ENCODE measurements at places on chromosomes 12 and 14.
A peak's percentile ranks its signal among the peaks of the same experiment; 100 is the strongest.

DNA sequence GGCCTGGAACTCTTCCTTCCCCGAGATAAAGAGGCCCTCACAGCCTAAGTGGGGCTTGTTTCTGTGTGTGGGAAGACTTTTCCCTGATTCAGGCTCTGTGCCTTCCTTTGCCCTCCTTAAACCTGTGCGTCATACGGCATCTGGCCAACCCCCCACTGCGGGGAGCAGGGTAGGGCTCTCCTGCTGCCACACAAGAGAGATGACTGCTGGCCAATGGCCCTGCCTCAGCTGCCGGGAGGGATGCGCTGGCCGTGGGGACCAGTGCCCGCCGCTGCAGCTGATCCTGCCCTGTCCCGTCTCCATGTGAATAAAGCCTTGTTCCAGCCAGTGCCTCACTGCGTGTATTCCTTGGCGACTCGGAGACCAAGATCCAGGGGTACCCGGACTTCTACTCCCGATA lies 42.5 kb upstream of the BEGAIN start:
- H3K4me3 ChIP-seq: no peak overlapping the region
- no peaks in the 10 kb centered on the region for H3K36me3 ChIP-seq

DNA sequence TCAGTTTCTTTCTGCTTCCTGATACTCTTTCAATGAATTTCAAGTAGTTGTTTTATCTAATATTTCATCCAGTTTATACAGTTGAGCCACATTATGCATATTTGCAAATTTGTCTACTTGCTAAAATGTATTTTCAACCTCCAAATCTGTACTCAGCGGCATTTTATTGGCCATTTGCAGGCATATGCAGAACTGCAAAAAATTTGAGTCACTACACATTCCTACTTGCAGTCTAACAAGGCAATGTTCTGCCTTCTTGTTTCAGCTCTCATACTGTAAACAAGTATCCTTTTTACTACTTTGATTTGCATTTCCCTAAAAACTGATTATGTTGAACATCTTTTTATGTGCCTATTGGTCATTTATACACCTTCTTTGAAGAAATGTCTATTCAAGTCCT lies 55.0 kb downstream of the POLR3B start:
- H3K4me1 ChIP-seq: no peaks in the 10 kb centered on the region
- no peak for DNase-seq
- H3K36me3 ChIP-seq: no peaks in the 10 kb centered on the region
- no peak overlapping the region for H3K27ac ChIP-seq
- H3K27me3 ChIP-seq: no peaks in the 10 kb centered on the region

DNA sequence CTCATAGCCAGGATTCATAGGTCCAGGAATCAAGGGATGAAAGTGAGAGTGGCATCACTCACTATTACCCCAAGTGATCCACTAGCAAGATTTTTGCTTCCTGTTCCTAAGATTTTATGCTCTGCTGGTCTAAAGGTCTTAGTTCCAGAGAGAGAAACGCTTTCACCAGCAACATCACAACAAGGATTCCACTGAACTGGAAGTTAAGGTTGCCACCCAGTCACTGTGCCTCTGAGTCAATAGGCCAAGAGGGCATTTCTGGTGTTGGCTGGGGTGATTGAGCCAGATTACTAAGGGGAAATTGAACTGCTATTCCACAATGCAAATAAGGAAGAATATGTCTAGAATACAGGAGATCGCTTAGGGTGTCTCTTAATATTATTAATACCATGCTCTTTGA lies 142.5 kb upstream of the ARID2 start:
- H3K27ac ChIP-seq: no peak overlapping the region
- H3K27me3 ChIP-seq: no peaks in the 10 kb centered on the region
- H3K4me3 ChIP-seq: no peak overlapping the region
- DNase-seq: peak; percentile 51

GRCh38 chr14:80146941-80147340 lies 64.4 kb downstream of the DIO2 start:
- no peaks in the 10 kb centered on the region for H3K36me3 ChIP-seq
- H3K4me3 ChIP-seq: no peak overlapping the region
- no peaks in the 10 kb centered on the region for H3K27me3 ChIP-seq
- no peaks in the 10 kb centered on the region for H3K4me1 ChIP-seq

DNA sequence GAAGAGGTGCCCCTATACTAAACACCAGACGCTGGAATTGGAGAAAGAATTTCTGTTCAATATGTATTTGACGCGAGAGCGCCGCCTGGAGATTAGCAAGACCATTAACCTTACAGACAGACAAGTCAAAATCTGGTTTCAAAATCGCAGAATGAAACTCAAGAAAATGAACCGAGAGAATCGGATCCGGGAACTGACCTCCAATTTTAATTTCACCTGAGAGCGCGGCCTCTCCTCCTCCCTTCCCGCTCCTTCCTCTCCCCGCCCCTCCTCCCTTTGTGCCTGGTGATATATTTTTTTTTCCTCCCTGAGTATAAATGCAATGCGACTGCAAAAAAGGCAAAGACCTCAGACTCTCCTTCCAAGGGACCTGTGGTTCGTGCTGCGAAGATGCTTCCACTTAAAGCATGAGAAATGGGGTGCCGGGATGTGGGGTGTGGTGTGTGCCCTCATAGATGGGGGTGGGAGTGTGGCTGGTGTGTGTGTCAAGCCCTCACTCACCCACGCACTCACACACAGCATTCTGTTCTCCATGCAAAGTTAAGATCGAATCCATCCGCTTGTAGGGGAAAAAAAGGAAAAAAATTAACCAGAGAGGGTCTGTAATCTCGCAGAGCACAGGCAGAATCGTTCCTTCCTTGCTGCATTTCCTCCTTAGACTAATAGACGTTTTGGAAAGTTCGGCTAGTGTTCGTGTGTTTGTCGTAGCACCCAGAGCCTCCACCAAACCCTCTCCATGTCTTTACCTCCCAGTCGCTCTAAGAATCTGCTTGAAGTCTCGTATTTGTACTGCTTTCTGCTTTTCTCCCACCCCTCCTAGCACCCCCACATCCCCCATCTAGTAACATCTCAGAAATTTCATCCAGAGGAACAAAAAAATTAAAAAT lies 4.5 kb downstream of the HOXC10 start:
- H3K4me3 ChIP-seq: no peak overlapping the region
- H3K27me3 ChIP-seq: peaks cover 71% of the 10 kb centered on the region
- H3K27ac ChIP-seq: no peak overlapping the region
- DNase-seq: no peak
- H3K36me3 ChIP-seq: no peaks in the 10 kb centered on the region

- no peaks in the 10 kb centered on the region for H3K36me3 ChIP-seq
- no peaks in the 10 kb centered on the region for H3K27me3 ChIP-seq
- peak overlapping the region; percentile 70 for H3K27ac ChIP-seq
- DNase-seq: peak; percentile 31
These were observed 4.4 kb downstream of the SUSD6 start for GRCh38 chr14:69615496-69616407.

GRCh38 chr12:57899010-57899662 lies 42.2 kb upstream of the ATP23 start:
- H3K4me3 ChIP-seq: no peak overlapping the region
- no peak for DNase-seq
- no peak overlapping the region for H3K27ac ChIP-seq

- H3K4me3 ChIP-seq: no peak overlapping the region
- H3K36me3 ChIP-seq: no peaks in the 10 kb centered on the region
- no peaks in the 10 kb centered on the region for H3K27me3 ChIP-seq
- H3K4me1 ChIP-seq: peaks cover 16% of the 10 kb centered on the region
These were observed 369.8 kb downstream of the EMP1 start for GRCh38 chr12:13566292-13566691.

DNA sequence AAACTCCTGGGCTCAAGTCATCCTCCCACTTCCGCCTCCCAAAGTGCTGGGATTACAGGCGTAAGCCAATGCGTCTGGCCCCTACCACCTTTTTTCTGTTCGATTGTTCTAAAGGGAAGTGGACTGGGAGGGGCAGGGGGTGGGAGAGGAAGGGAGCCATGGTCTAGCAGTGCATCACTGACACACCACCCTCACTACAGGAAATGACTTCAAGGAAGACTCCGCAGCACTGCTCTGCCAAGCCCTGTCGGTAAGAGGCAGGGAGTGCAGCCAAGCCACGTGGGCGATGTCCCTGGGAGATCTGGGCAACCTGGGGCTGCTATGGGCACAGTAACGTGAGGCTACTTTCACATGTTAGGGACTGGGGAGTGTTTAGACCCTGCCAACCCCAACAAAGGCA lies 18.0 kb downstream of the LRRC74A start:
- no peaks in the 10 kb centered on the region for H3K36me3 ChIP-seq
- H3K27me3 ChIP-seq: no peaks in the 10 kb centered on the region
- H3K27ac ChIP-seq: no peak overlapping the region
- peak; percentile 69 for DNase-seq

GRCh38 chr12:102172436-102172835 lies 25.2 kb downstream of the PMCH start:
- no peak overlapping the region for H3K27ac ChIP-seq
- no peaks in the 10 kb centered on the region for H3K36me3 ChIP-seq
- DNase-seq: no peak

DNA sequence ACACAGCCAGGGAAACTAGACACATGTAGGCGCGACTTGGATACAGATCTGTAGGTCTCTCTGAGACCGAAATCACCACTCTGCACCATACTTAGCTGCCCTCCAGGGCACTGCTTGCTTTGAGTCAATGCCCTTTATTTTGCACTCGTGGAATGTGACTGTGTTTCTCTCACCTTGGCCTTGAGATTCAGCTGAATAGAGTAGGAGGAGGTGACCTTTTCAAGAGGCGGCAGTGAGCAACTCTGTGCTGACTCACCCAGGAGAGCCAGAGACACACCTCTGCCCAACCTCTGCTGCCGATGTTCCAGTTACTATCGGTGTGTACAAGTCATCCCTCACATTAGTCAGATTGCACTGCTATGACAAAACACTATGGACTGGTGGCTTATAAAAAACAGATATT lies 583.4 kb downstream of the VRK1 start:
- no peak overlapping the region for H3K27ac ChIP-seq
- no peaks in the 10 kb centered on the region for H3K4me1 ChIP-seq
- no peaks in the 10 kb centered on the region for H3K27me3 ChIP-seq
- H3K36me3 ChIP-seq: no peaks in the 10 kb centered on the region
- no peak overlapping the region for H3K4me3 ChIP-seq
- no peak for DNase-seq

DNA sequence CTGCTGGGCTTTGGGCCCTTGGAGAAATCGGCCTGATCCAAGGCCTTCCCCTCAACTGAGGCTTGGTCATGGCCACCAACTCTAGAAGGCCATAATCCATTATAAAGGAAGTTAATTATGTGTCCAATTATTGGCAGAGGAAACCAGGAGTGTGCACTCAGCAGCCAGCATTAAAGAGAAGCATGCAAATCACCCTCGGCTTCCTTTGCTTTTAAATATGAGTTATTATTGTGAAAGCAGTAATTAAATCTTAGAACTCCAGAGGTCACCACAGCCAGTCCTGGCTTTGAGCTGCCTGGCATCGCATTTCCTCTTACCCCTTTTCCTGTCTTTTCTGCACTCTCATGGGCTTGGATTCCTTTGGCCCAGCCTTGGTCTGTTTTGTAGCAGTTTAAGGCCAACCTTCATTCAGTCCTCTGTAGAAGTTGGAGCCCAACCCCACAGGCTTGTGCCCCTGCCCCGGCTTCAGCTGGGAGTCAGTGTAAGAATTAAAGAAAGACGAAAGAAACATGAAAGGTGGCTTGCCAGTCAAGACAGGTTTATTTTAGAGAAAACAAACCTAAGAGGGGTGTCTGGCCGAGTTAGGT lies 14.7 kb upstream of the KRT86 start:
- H3K27me3 ChIP-seq: peaks cover 5% of the 10 kb centered on the region
- no peaks in the 10 kb centered on the region for H3K36me3 ChIP-seq
- no peaks in the 10 kb centered on the region for H3K4me1 ChIP-seq

- H3K4me3 ChIP-seq: peak overlapping the region; percentile 68
- DNase-seq: peak; percentile 67
- H3K27ac ChIP-seq: peak overlapping the region; percentile 98
- H3K27me3 ChIP-seq: no peaks in the 10 kb centered on the region
These were observed 2.4 kb upstream of the NAB2 start for GRCh38 chr12:57086493-57087009.

GRCh38 chr12:25769082-25769945 lies 189.2 kb upstream of the RASSF8 start:
- DNase-seq: no peak
- H3K27me3 ChIP-seq: no peaks in the 10 kb centered on the region
- H3K4me1 ChIP-seq: no peaks in the 10 kb centered on the region
- no peaks in the 10 kb centered on the region for H3K36me3 ChIP-seq
- H3K4me3 ChIP-seq: no peak overlapping the region

- H3K27ac ChIP-seq: no peak overlapping the region
- no peaks in the 10 kb centered on the region for H3K36me3 ChIP-seq
- no peaks in the 10 kb centered on the region for H3K27me3 ChIP-seq
- H3K4me1 ChIP-seq: peaks cover 18% of the 10 kb centered on the region
These were observed 9.3 kb downstream of the DGLUCY start for GRCh38 chr14:91123201-91123600.
